ENCODE measurements at places on chromosomes 3 and 15.

DNA sequence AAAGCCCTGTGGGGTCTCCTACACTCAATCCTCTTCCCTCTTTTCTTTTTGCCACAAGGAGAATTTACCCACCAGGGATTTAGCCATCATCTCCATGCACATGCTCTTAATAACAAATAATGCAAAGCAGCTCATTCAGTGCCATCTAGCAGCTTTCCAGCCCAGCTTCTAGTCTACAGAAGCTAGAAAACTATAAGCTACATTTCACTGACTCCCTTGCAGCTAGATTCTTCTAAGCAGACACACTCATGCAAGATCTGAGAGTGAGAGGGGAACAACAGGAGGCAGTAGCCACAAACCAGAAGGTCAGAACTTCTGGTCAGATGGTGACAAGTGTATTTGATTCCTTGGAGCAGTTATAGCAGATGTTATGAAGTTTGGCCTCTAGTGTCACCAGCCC, 25.5 kb downstream of the OSBPL10 start:
- DNase-seq, result no peak

GRCh38 chr3:140586311-140586710, 91.6 kb upstream of the TRIM42 start:
- DNase-seq, result no peak

GRCh38 chr15:49621401-49621811, 558 bp downstream of the DTWD1 start:
- DNase-seq, result no peak

- no peak for DNase-seq
Measured at GRCh38 chr3:13186435-13186815, 113.2 kb upstream of the IQSEC1 start.

- DNase-seq, result no peak
Measured at GRCh38 chr3:27657404-27657803, 64.7 kb downstream of the EOMES start.

DNA sequence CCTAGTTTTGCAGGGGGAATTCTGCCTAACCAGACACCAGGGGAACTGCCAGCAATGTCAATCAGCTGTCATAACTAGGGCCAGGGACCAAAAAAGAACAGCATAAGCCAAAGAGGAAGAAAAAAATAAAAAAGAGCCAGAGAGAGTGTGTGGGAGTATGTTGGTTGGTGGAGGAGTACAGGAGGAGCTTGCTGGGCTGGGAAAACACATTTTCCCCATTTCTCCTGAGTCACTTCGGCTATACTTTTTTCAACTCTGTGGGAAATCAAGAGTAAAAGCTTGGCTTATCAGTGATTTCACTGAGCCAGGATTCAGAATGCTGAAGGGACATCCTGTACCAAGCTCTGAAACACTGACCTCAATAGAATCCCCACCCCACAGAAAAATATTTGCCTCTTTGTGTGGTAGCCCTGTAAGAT, 144.7 kb upstream of the DPH6 start:
- DNase-seq, result no peak

- DNase-seq, result no peak
Measured at GRCh38 chr3:142268426-142268825, 43.0 kb upstream of the GK5 start.

DNA sequence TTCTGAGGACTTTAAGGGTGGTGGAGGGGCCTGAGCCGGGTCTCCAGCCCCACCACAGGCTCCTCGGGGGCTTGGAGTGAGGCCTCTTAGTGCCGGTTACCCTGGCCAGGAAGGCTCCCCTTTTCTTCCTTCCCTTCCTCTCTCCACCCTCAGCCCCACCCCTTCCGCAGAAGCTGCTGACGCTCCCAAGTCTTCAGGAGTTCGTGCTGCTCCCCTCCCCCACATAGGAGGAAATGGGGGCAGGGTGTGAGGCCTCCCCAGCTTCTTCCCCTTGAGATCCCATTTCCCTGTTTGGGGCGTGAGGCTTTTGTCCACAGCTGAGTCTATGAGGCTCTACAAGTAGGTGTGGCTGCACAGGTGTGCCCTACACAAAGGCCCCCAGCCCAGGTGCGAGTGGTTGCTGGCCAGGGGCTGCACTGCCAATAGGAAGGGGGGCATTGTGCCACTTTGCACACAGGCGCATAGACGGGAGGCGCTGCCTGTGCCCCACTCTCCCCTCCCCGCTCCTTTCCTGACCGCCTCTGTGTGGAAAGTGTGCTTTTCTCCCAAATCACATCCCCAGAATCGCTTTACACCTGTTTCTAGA, 915 bp upstream of the CALML4 start:
- no peak for DNase-seq

DNA sequence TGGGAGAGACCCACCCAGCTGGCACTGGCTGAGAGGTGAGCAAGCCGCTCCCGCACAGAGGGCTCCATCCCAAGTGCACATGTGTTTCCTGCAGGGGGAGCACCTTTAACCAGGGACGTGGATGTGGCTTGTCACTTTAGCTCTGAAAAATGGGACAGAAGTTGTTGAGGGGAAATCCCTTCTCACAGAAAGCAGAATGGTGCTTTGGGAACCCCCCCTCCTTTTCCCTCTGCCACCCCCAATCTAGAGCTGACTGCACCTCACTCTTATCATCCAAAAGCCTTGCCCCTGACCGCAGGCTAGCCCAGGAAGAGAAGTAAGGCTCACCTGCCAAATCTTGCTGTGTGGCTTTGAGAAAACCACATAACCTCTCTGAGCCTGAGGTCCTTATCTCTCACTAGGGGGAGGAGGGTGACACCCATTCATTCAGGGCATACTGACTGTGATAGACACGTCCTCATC, 77.9 kb downstream of the RPN1 start:
- DNase-seq, result peak; percentile 73

DNA sequence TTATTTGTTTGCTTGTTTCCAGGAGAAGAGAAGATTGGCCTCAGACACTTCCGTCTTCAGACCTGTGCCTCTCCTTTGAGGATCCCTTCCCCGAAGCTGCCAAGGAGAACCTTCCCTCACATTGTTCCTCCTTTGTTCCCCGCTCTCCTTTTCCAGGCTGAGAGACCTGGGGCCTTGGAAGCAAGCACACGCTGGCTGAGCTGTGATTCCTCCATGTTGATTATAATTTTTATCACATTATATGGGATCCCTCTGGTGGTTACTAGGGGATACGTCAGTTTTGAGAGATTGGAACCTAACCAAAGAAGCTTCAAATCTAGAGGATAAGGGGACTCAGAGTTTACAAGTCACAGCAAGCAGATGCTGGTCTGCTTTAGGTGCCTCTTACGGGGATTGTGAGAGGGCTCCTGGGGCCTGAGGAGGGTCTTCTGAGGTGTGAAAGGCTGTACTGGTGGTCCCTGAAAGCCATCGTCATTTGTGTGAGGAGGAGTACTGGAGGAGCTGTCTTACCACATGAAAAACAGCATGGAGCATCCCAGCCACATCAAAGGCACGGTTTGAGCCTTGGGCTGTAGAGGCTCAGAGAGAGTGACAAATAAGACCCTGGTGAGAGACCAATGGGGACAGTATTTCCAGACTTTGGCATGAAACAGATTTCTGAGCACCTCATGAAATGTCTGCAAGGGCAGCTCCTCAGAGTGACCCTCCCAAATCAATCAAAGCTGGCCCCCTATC, 760.1 kb upstream of the CFAP20DC start:
- DNase-seq, result peak; percentile 69

GRCh38 chr15:27328608-27329007, 357.6 kb downstream of the GABRG3 start:
- DNase-seq, result no peak

DNA sequence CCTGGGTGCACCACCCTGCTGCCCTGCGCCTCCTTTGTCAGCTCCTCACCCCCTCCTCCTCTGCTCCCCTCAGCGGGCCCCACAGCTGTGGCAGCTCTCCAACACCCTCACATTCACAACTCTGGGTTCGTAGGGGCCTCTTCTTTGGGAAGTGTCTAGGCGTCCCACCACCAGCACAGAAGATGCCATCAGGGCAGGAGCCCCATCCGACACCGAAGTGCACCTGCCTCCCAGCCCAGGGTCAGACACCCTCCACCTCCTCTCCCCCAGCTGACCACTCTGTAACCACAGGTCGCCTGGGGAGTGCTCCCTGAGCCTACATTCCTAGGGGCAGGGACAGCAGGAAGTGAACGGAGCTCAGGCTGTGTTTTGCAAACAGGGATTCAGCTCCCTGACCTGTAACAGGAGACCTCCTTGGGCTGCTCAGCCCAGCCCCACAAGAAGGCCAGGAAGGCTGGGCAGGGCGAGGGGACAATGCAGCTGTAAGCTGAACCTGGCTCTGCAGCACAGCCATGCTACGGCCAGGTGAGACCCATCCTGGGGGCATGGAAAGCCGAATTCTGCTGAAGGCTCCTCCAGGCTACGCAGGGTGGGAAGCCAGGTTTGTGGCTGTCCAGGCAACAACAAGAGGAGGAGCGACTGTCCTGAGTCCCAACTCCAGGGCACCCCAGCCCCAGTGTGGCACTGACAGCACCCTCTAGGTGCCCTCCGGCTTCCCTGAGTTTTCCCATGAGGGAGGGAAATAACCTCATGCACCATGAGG, 269.0 kb downstream of the GOLGA6L6 start:
- DNase-seq, result no peak

- no peak for DNase-seq
Measured at GRCh38 chr3:190339130-190339529, 16.9 kb upstream of the CLDN1 start.

DNA sequence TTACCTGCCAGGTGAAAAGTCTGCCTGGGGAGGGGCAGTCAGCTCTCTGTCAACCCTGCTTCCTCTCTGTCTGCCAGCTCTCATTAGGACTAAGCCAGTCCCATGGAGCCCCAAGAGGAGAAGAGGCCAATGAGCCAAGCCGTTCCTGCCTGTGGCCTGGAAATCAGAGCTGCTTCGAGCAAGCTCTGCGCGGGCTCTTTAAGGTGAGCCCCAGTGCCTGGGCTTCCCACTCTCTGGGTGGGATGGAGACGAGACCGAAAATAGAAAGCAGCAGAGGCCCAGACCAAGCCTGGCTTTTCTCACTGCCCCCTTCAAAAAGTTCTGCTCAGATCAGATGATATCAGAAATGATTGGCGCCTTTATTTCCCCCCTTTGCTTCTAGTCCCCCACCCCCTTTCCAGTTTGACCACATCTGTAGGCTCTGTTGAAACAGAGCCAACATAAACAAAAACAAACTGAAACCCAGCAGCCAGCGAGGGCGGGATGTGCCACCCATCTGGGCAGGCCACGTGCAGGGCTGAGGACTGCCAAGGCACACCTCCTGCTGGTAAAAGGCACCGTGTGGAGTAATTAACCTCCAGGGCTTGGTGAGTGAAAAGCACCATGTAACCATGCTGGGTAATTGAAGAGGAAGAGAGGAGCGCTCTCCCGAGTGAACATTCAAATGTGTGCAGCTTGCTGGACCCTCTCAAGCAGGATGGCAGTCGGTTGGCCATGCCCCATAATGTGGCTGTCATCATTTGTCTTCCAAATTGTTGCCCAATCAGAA, 471.0 kb upstream of the PROK2 start:
- no peak for DNase-seq

DNA sequence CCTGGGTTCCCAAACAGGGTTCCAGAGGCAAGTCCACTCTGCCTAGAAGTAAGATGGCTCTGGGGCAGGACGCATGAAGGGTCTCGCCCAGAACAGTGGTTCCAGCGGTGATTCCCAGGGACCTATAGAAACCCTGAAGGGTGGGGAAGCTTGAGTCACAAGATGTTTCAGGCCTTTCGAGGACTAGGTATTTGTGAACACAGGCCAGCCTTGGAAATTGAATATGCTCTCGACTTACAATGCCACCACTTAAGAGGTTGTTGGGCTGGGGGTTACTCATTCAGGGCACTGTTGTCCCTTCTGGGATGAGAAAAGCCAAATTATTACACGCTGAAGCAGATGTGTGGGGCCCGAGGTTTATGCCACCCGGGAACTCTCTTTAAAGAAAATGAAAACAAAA, 152.0 kb downstream of the TJP1 start:
- DNase-seq, result no peak

- DNase-seq, result no peak
Measured at GRCh38 chr3:73235768-73236167, 174.3 kb downstream of the EBLN2 start.

- DNase-seq, result no peak
Measured at GRCh38 chr15:81529481-81529880, 155.5 kb upstream of the TMC3 start.

Data from D341Med (cell line).